WERI-Rb-1 (cell line): ENCODE measurements at places on chromosomes 5 and 9.

DNA sequence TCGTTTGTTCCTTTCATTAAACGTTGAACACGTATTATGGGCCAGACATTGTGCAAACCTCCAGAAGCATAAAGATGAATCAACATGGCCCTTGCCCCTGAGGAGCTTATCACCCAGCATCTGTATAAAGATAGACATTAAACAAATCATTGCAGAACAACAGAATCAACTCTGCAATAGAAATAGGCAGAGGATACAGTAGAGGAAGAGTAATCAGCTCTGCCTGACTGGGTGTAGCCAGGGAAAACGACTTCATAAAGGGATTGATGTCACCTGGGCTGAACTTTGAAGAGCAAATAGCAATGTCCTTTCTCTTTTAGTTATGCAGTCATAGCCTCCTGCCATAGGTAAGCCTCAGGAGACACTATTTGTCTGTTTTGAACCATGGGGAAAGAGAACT is 13.4 kb downstream of the RGS7BP start:
- no peak for DNase-seq

DNA sequence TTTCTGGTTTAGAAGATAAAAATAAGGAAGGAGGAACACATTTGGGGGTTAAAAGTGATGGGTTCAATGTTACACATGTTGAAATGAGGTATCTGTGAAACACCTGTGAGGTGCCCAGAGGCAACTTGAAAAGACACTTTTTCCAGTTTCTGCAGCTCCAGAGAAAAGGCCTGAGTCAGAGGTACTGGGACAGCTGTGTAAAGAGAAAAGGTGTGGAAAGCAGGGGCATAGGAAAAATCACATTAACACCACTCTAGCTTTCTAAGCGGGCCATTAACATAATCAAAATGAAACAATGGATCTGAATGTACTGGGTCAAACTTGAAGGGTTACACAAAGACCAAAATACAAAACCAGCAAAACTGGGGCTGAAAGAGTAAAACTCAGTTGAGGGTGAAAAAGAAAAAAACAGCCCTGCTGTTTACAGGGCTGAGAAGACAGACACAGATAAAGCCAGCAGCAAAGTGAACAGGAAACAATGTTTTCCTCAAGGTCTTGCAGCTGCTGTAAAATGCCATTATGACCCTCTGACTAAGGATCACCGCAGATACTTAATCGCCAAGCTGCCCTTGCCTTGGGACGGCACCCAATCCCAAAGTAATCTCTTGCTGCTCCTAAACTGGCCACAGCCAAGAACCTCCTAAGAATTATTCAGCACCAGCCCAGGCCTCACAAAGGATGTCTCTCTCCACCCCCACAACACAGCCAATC is 104.7 kb downstream of the DROSHA start:
- DNase-seq = peak; percentile 56

GRCh38 chr5:80034559-80034958 is 589 bp upstream of the THBS4 start:
- DNase-seq = no peak

GRCh38 chr5:1244976-1245375 is 19.8 kb downstream of the SLC6A18 start:
- DNase-seq = peak; percentile 86

DNA sequence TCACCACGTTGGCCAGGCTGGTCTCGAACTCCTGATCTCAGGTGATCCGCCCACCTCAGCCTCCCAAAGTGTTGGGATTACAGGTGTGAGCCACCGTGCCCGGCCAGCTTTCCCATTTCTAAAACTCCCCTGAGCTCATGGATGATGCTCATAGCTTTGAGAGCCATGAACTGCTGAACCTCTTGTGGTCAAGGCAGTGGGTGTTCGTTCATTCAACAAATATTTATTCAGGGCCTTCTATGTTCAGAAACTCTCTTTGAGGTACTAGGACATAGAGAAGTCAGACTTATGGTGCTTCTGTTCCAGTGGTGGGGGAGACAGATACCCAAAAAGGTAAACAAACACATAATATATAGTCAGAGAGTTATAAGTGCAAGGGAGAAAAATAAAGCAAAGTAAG is 2.7 kb downstream of the BSPRY start:
- no peak for DNase-seq

GRCh38 chr5:129915415-129915814 is 11.2 kb downstream of the CHSY3 start:
- DNase-seq = no peak
